Renal cortex interstitium (tissue), 15 donors: ENCODE measurements at places on chromosomes 16 and 17.
A peak's percentile ranks its signal among the peaks of the same experiment; 100 is the strongest.

DNA sequence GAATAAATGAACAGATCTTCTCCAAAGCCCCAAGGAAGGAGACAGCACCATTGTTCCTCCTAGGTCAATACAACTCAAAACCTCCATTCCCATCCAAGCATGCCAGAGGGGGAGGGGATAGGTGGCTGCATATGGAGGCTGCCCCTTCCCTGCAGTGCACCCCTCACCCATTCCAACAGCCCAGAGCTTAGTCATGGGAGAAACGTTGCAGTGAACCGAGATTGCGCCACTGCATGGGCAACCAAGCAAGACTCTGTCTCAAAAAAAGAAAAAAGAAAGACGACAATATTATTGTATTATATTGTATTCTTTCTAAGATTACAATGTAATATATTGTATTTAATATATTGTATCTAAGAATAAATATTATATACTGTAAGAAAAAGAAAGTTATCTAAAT, 36.4 kb upstream of the CD300E start:
- no peak for DNase-seq

GRCh38 chr17:32588135-32588534, 101.3 kb downstream of the CDK5R1 start:
- no peak for DNase-seq

- no peak for DNase-seq
These were observed 3.7 kb upstream of the PYCR1 start for GRCh38 chr17:81940538-81941483.

DNA sequence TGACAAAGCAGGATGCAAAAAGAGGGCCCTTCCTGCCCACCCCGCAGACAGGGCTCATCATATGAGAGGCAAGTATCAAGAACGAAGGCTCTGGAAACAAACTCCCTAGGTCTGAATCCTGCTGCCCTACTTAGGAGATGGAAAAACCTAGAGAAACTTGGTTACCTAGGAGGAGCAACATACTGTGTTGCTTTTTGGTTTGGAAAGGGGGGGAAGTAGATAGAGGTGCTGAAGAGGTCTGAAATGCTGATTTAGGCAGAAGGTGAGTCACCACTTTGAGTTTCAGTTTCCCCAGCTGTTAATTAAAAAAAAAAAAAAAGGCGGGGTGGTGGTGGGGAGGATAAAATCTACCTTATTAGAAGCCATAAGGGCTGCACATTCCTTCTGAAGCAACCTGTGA, 1.5 kb downstream of the N4BP1 start:
- DNase-seq = no peak

GRCh38 chr17:74491626-74492025, 25.2 kb downstream of the CD300A start:
- no peak for DNase-seq

DNA sequence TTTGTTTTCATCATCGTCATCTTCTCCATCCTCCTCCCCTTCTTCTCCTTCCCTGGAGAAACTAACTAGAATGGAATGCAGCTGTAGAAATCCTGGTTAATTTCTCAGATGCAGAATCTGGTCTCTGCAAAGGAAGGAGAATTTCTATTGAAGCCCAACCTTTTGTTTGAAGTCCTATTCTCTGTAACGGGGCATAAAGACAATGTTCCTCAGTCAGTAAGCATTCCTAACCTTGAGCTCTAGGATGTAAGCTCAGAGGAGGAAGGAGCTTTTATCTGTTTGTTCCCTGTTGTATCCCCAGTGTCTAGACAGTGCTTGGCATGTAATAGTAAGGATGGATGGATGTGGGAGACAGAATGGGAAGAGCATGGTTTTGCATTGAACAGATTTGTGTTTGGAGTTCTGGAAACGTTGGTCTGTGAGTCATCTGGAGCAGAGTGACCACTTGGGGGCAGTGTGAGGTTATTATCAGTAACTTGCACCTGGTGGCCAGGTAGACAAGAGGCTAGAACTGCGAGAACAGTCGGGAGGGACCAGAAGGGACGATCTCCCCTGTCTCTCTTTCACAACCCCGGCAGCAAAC, 363.7 kb downstream of the SNX29 start:
- no peak for DNase-seq

- DNase-seq = no peak
These were observed 128.4 kb upstream of the GOT2 start for GRCh38 chr16:58862334-58863021.

DNA sequence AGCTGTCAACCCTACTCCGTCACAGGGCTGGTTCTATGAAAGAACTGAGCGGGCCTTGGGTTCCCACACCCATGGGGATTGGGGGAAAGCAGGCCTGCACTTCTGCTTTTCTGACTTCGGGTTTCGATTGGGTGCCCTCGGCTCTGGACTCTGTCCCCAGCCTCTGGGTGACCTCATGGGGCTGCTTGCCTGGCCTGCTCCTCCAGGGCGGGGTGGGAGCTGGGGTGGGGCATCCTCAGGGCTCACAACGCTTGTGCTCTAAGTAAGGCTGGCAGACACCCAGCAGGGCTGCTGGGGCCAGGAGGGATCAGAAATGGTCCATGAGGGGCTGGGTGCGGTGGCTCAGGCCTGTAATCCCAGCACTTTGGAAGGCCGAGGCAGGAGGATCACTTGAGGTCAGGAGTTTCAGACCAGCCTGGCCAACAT, 19.2 kb downstream of the ARHGAP27 start:
- DNase-seq = no peak

DNA sequence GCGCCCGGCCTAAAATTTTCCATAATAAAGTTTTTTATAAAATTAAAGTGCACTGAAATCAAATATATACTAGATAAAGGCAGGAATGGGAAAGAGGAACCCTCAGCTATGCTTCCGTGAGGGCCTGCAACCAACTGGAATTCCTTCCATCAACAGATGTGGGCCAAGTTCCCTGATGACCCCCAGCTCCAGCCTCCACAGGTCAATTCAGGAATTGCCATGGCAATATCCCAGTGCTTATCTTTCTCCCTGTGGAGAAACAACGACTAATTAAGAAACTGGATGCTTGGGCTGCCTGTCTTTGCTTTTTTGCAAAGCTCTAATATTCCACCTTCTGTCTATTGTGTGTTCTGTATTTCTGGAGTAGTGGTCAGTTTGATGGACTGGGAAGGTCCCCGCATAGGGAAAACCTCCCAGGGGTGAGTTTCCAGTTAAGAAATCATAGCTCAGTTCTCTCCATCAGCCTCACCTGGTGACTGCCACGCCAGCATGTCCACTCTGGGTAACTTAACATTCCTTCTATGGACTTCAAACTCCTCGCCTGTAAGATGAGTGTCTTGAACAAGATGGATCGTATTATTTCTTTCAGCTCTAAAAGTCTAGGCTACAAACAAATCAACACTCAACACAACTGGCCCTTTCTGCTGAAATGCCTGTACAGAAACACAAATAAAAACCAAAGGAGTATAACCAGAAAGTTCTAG, 67.9 kb downstream of the CREBBP start:
- no peak for DNase-seq

- no peak for DNase-seq
These were observed 89.8 kb downstream of the KPNA2 start for GRCh38 chr17:68125111-68125870.

DNA sequence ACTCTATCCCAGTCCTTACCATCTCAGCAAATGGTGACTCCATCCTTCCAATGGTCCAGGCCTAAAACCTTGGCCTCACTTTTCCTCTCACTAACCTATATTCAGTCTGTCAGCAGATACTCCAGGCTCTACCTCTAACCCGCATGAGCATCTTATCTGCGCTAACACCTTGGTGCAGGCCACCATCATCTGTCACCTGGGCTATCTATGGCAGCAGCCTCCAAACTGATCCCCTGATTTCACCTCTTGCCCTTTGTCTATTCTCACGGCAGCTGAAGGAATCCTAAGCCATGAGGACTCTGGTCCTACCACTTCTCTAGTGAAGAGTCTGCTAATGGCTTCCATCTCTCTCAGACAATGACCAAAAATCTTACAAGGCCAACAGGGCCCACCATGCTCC, 57.9 kb upstream of the CCL1 start:
- no peak for DNase-seq

GRCh38 chr17:35740216-35740615, 8.8 kb downstream of the RASL10B start:
- no peak for DNase-seq

DNA sequence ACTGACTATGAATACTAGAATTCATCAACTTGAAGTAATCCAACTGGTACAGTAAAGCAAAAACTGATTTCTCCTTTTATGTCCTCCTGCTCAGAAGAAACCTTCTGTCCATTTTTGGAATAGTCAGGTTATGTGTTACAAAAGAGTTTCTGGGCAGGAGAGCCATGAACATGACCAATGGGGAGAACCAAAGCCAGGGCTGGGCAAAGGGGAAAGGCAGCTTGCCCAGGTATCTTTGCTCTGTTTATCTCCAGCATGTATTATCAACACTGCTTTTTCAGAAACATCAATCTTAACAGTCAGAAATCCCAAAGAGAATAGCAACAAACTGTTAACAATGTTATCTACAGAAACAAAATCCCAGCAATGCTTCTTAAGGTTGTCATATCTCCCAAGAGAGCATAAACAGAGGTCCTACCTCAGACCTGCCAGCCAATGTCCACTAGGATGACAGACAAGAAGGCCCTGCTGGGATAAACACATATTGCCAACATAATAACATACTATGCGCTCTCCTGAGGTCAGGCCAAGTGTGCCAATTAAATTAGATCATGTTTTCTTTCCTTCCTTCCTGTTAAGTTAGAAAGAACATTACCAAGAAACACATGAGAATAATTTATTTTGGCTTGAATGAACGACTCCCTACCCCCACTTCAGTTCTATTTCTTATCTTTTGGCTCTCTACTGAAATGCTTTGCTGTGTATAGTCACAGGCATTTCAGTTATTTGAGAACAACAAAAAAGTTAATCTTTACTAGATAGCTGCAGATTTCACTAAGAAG, 28.0 kb downstream of the BLMH start:
- no peak for DNase-seq

DNA sequence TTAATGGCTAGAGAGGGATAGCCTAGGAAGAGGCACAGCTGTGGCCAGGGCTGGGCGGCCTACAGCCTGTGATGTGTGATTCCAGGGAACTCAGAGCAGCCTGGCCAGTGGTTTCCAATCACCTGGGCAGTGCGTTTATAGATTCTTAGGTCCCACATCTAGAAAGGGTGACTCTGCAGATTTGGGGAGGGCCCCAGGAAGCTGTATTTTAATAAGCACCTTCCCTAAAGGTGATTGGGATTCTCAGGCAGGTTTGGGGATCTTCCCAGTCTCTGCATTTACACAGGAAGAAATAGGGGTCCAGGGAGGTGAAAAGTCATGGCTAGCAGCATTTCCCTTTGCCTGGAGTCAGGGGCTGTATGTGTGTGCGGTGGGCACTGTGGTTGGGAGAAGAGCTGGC, 9.5 kb downstream of the SPNS2 start:
- DNase-seq = no peak

- DNase-seq = no peak
These were observed 197.6 kb downstream of the XYLT1 start for GRCh38 chr16:17273142-17273561.

GRCh38 chr16:456891-457483, 31.5 kb downstream of the RAB11FIP3 start:
- no peak for DNase-seq

DNA sequence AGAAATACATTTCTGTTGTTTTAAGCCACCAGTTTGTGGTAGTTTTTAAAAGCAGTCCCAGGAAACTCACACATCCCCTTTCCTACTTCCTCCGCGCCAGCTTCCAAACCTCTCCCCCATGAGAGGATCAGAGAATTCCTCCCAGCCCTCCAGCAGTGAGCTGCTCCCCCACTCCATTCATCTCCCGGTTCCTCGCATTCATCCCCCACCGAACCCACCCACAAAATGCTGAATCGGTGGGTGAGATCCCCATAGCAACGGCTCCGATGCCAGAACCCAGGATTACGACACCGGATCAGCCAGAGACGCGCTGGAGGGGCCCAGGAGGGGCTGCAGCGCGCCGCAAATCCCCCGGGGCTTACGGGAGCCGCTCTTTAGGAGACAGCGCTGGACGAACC, 251.4 kb upstream of the RPL38 start:
- no peak for DNase-seq

- no peak for DNase-seq
These were observed 8.0 kb downstream of the THRA start for GRCh38 chr17:40070709-40071312.

DNA sequence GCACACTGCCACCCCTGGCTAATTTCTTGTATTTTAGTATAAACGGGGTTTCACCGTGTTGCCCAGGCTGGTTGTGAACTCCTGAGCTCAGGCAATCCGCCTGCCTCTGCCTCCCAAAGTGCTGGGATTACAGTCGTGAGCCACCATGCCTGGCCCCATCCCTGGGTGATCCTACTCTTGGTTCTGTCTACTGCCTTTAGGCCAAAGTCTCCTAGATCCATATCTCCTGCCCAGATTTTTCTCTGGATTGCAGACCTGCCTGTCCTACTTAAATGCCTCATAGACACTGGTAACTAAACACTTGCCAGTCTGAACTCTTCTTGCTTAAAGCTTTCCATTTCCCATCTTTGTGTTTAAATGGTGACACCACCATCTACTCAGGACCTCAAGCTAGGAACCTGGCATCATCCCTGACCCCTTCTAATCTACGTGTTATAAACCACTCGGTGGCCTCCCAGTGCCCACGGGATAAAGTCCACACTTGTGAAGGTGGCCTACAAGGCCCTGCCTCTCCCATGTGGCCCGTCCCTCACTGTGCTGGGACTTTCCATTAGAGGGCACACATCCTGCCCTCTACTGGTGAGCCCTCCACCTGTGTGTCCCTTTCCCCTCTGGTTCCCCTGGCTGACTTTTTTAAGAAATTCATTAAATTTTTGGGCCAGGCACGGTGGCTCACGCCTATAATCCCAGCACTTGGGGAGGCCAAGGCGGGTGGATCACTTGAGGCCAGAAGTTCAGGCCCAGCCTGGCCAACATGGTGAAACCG, 51.1 kb downstream of the USP43 start:
- no peak for DNase-seq

- peak; percentile 27 for DNase-seq
These were observed 926 bp downstream of the MYH10 start for GRCh38 chr17:8629371-8630226.

GRCh38 chr16:80355335-80355734, 185.5 kb upstream of the DYNLRB2 start:
- no peak for DNase-seq

- no peak for DNase-seq
These were observed 75.3 kb upstream of the TBC1D3K start for GRCh38 chr17:37848690-37849616.

GRCh38 chr16:1159325-1159972, 6.5 kb downstream of the CACNA1H start:
- DNase-seq = no peak

GRCh38 chr16:87845807-87846619, 23.3 kb downstream of the SLC7A5 start:
- DNase-seq = no peak

- no peak for DNase-seq
These were observed 20.1 kb downstream of the IRX3 start for GRCh38 chr16:54266363-54266955.

DNA sequence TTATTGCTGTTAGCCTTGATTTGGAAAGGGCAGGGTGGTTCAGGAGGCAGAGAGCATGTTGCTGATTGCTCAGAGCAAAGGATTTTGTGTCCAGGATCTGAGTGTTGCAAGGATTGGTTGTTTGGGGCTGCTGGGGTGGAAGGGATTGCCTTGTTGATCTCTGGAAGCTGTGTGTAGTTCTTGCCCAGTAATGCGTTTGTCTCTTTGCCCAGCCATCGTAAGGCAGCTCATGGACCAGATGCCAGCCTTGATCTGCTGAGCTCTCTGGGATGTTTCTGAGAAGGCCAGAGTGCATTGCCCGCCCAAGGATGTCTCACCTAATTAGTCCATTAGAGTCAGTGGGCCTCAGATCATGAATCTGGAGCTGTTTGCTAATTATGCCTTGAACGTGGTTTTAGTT, 33.6 kb downstream of the NKD1 start:
- DNase-seq = no peak
